ENCODE measurements at places on chromosomes 5 and 9.

- DNase-seq, result no peak
These were observed 4.2 kb downstream of the DAB2 start for GRCh38 chr5:39420482-39421145.

DNA sequence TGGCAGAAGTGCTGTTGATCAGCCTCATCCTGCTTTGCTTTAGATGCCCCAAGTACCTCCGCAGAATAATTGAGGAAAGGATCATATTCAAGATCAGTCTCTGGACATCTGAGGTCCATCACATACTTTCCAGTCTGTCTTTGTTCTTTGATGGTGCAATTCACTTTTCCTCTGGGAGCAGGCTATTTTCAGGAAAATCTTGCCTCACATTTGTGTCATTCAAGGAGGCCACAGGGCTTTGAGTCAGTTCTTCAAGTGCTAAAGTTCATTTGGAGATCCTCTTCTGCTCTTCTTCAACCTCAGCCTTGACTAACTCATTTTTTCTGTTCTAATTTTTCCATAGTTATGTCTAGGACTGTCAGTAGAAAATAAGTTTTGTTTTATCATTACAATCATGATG is 18.6 kb downstream of the EQTN start:
- no peak for DNase-seq

DNA sequence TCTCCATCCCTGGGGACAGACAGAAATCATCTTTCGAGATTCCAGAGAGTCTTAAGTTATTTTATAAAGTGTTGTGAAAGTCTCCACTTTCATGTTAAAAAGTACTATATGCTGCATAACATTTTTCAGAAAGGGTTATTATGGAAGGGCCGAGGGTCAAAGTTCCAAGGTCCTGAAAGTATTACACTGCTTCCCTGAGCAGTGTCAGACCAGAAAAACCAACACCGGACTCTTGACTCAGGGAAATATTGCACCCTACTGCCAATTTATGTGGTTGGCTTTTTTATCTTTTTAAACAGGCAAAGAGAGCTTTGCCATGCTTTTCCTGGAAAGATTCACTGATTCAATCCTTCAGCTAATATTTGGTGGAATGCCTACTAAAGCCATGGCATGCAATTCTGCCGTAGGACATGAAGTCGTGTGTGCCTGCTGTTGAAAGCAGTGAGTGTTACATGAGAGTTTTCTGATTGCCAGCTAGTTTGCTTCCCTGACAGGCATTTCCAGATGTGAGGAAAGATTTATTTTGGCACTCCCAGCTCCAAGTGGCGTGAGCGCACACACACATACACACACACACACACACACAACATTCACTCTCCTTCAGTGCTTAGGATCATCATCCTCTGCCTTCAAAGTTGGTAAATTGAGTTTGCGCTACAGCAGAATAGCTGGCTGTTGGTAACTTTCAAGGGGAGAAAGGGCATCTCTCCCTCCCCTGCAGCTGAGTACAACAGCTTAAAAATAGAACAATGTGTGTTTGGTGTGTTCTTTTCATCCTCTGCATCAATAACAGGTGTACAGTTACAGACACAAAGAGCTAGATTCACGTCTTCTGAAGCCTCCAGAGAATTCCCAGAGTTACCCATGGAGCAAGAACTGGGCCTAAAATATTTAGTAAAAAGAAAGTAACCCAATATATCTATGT is 45.6 kb downstream of the SLC1A3 start:
- no peak for DNase-seq

DNA sequence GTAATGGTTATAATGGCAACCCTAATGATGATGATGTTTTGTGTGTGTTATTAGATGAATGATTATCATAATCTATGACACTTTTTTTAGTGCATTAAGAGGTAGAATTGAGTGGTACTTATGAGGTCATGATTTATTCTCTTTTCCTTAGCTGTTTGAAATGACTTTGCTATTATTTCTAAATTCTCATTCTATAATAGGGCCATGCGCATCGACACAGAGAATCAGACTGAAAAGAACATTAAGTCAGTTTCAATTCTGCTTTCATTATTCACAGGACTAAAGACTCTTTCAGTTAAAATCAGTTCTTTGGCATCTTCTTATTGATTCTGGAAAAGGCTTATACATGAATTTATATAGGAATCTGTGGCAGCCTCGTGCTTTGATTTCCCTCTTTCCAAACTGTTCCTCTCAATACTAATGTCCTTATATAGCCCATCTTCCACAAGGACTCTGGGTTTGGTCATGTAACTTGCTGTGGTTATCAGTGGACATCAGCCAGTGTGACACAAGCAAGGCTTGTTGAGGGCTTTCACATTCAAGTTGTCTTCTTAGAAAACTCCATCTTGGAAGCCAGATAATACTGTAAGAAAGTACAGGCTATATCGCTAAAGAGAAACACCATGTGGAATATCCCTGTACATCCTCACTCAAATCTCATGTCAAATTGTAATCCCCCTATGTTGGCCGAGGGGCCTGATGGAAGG is 140.3 kb upstream of the CHD1 start:
- no peak for DNase-seq

- DNase-seq, result no peak
These were observed 274.0 kb downstream of the PIK3R1 start for GRCh38 chr5:68489556-68489955.

GRCh38 chr9:127876764-127877562 is 512 bp downstream of the AK1 start:
- DNase-seq, result no peak

DNA sequence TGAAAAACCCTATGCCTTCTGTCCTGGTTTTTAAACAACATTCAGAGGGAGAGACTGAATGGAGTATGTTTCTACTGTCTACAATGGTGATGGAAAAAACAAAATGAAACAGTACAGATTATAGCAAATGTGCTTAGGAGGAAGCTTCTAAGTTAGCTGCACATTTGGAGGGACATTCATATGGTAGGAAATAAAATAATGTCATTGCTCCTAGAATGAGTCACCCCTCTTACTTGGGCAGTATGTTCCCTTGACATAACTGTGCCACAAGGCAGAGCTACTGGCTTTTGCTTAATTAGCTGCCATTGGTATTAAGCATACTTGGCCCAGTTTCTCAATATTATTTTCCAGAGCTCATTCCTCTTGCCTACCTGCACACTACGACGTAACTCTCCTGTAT is 128.9 kb downstream of the GDNF start:
- no peak for DNase-seq

Data from stimulated activated CD4-positive, alpha-beta T cell treated with anti-CD3 and anti-CD28 coated beads, Interleukin-1b, Interleukin-23, amount 100 ng/mL, for 24 hours (primary cell).